ENCODE measurements at places on chromosomes 2 and 18.

DNA sequence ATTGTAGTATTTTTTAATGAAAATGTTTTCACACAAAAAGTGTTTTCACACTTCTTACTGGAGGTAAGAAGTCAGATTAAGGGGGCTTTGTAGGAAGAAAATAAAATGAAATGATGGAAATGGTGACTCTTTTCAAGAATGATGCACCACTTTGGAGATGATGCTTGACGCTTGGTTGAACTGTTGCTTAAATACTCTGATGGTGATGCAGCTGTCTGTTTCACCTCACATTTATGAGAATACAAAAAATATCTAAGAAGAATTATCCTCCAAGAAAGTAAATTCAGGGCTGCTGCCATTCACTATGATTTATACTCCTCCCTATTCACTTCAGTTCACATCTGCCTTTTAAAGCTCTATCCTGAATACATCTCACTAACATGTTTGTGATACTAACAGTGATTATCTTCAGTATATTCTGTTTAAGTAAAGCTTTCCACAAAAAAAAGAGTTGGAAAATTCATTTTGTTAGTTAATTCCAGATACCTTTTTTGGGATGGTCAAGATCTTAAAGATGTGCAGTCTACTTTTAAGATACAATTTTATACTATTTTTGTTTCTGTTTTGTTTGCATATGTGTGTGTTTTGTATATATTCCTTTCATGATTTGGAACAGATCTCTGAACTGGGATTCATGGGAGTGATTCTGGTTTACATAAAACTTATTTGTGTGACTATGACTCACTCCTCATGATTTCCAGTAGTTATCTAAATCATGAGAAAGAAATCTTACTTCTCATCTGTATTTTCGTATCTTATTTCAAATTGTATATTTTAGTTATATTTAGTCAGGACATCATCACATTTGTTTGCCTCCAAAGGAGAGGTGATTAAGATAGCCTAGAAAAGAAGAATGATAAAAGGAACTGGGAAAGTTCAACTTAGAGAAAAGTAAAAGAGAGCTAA is 53.1 kb downstream of the SLC39A10 start:
- DNase-seq, result peak; percentile 42

GRCh38 chr18:22563164-22563583 is 145.5 kb upstream of the CTAGE1 start:
- DNase-seq, result peak; percentile 90

GRCh38 chr2:219087848-219088247 is 27.1 kb upstream of the IHH start:
- no peak for DNase-seq

GRCh38 chr2:222494104-222494739 is 69.9 kb downstream of the SGPP2 start:
- DNase-seq, result no peak
